Fibroblast of upper back skin (primary cell): ENCODE measurements at places on chromosomes 2 and 18.
A peak's percentile ranks its signal among the peaks of the same experiment; 100 is the strongest.

DNA sequence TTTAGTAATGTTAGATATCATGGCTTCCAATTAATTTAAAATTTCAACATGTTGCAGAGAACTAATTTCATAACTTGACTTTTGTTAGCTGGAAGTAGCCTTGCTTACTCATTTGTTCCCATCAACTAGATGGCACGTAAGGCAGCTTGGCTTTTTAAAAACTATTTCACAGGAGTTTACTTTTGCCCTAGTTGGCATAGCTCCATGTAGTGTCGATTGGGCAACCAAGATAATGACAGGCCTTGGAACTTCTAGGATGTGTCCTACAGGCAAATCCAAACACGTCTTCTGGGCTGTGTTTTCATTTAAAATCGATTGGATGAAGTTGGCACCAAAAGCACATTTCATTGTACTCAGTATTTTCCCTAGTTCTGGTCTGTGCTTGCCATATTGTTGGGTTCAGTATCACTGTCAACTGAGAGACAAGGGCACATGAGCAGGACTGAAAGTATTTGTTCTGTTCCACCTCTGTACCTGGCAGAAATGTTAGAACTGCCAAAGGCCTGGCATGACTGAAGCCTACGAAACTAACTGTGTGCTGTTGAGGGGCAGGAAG is 29.4 kb downstream of the HADHB start:
- DNase-seq: peak; percentile 56

- DNase-seq: no peak
Observed at GRCh38 chr2:207501802-207502576, 27.8 kb upstream of the CREB1 start.

DNA sequence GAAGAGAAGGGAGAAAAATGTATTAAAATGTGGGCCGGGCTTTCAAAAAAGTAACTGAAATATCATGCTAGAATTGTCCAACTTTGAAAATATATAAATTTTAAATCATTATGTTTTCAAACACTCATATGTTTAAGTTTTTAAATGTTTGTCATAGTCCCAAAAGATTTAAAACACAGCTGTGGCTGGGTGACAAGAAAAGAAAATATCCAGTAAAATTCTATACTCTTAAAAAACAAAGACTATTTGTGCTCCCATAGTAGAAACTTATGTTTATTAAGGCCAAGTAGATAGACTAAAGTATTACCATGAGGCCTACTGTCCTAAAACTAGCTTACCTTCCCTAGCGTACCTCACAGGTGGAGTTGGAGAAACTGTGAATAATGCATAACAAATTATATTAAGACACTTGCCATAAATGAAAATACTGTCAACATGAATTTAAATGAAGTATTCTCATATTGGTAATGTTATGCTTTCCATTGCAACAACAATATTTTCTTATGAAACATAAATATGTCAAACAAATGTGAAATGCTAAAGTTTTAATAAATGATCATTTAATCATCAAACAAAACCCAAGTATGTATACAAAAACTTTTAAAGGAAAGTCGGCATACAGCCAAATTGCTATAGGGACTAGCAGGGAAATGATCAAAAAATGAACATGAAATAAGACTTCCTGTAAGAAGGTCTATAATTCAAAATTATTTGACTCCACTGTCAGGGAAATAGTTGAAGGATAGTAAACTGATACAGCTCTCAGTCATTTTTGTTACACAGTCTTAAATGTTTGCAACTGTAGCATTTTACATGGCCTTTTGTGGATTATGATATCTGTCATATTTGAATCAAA is 13.4 kb downstream of the MEIS1 start:
- DNase-seq: no peak

- no peak for DNase-seq
Observed at GRCh38 chr2:143452817-143453451, 323.7 kb downstream of the ARHGAP15 start.

GRCh38 chr2:129922571-129923264 is 56.7 kb upstream of the RAB6C start:
- DNase-seq: no peak

DNA sequence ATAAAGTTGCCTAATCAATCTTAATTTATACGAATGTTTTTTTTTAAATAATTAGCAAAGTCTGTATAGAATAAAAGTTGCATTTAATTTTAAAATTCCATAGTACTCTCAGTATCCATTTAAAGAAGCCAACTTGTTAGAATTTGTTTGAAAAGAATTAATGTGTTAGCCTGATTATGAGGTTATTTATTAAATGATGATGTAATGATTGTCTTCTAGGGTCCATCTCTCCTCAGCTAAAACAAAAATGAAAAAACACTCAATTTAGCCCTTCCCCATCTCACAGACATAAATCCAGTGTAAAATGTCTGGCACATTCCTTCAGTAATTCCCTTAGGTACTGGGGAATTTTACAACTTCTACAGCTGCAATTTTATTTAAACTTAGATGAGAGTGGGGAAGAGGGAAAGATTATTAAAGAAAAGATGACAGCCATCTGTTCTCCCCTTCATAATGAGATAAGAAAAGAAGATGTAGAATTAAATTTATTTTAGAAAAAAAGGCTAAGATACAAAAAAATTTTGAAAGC is 68.6 kb downstream of the BARD1 start:
- DNase-seq: peak; percentile 35

GRCh38 chr2:178679891-178680290 is 127.3 kb downstream of the TTN start:
- DNase-seq: no peak

- peak; percentile 93 for DNase-seq
Observed at GRCh38 chr2:238518172-238518820, 91.6 kb downstream of the ASB1 start.

- DNase-seq: no peak
Observed at GRCh38 chr18:76752400-76752799, 70.0 kb upstream of the ZNF236 start.

DNA sequence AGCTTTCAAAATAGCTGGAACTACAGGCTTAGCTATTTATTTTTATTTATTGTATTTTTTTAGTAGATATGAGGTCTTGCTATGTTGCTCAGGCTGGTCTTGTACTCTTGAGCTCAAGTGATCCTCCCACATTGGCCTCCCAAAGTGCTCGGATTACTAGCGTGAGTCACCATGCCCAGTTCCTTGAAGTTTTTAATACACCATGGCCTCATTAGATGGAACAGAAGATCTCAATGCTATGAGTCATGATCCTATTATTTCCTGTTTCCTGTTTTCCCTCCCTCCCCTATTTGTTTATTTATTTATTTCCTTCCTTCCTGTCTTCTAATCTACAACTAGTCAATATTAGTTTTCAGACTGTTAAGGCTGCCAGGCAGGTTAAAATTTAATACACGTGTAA is 309.0 kb downstream of the CMPK2 start:
- DNase-seq: peak; percentile 53

DNA sequence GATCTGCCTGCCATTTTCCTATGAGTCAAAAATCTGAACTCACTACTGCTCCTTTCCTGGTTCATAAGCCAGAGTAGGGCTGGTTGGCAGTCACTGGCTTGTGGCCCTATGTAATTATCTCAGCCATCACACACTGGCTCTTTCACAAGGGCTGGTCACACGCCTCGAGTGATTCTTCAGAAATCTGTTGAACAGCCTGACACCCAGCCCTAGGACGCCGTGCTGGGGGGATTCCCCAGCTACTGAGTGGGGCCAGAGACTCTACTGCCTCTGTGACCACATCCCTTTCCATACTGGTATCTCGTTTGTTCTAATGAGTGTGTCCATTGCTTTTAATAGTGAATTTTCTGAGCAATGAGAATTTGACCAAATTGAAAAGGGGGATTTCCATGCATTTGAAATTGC is 45.8 kb upstream of the RBM44 start:
- no peak for DNase-seq

- no peak for DNase-seq
Observed at GRCh38 chr2:18232731-18233438, 327.6 kb downstream of the RDH14 start.

GRCh38 chr2:8676921-8677645 is 4.8 kb upstream of the ID2 start:
- DNase-seq: no peak

DNA sequence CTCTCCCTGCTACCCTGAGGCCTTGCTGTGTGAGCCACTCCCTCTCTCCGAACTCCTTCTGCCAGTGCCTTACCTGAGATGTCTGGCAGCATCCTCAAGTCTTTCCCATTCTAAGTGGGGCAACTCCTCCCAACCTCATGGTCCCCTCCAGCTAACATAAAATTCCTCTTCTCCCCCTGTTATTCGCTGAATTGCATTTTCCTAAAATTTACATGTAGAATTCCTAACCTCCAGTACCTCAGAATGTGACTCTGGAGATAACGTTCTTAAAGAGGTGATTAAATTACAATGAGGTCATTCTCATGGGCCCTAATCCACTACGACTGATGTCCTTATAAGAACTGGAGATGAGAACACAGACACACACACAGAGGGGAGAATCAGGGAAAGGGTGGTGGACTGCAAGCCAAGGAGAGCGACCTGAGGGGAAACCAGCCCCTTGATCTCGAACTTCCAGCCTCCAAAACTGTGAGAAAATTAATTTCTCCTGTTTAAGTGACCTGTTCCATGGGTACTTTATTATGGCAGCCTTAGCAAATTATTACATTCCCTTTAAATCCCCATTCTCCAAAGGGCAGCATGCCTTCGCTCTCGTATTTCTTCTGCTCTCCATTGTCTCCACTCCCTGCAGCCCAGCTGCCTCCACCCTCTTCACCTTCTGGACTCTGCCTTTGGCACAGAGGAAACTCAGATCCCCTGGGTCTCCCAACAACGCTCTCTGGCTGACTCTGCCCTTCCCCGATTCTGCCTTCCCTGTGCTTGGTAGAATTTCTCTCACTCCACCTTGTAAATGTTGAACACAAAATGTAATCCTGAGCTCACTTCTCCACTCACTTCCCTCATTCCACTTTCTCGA is 70.5 kb downstream of the TGIF1 start:
- no peak for DNase-seq

DNA sequence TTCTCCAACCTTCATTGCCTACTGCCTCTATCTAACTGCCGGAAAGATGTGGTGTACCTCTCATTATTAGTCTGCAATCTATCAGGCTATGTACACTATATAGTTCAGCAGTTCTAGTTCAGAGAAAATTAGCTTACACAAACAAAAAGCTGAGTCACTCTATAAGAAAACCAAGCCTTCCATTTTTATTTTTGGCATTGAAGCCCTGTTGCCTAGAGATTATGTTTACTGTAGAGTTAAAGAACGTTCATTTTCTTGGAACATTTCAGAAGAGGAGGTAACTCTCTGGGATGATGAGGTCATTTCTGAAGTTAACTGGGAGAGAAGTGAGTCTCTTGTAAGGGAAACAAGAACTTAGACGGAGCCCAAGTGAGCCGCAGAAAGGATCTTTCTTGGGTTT is 133.5 kb downstream of the FAM124B start:
- DNase-seq: peak; percentile 74

GRCh38 chr18:67276638-67277037 is 239.9 kb downstream of the DSEL start:
- DNase-seq: peak; percentile 9

- DNase-seq: peak; percentile 70
Observed at GRCh38 chr18:58249712-58250111, 205.7 kb downstream of the NEDD4L start.

DNA sequence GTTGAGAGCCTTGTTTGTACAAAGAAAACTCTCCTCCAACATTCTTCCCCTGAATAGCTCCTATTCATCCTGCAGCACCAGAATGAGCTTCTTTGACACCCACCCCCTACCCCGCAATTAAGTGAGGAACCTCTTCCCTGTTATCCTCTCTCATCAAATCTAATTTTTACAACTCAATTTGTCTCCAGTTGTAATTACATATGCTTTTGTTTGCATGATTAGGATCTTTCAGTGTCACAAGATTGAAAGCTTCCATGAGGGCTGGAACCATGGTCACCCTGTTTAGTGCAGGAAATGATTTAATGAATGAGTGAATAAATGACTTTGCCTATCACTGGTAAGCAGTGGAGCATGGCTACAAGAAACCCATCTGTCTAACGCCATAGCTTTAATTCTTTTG is 334.6 kb upstream of the KLHL29 start:
- DNase-seq: no peak

DNA sequence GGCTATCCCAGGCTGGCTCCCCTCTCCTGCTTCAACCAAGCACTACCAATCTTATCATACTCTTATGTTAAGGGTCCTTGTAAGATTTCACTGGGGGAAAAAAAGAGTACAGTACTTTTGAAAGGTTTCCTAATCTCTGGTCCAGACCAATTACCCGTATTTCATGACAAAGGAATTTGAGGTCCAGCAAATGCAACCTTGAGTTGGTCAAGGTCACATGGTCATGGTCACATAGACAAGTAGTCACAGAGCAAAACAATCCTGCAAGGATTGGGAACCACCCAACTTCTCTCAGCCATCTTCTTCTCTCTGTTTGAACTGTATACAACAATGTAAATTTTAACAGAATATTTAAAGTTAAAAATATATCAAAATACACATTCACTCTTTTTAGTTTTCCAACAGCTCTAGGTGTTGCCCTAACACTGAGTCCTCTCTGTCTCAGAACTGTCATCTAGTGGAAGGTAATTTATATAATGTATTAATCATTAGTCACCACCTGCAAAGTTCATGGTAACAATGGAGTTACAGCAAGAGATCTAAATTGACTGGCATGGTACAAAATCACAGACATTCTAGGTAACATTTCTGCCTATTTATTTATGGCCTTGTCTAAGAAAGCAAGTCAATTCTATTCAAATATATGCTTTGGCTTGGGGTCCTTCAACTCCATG is 21.5 kb downstream of the DTNB start:
- no peak for DNase-seq

- no peak for DNase-seq
Observed at GRCh38 chr2:71468279-71469015, 15.1 kb downstream of the DYSF start.

DNA sequence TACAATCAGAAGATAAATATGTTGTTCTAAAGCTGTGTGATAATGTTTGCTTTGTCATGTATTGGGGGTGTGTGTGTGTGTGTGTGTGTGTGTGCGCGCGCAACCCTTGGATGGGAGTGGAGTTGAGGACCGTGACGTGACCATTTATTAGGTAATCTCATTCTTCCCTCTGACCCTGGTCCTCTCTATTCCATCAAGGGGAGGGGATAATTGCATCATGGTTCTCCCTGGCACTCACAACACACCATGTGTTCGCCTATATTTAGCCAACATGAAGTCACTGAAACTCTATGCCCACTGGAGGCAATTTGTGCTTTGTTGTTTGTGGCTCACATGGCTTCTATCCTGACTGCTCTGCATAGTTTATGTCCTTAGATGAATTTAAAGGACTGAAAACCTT is 79.8 kb upstream of the LRPPRC start:
- DNase-seq: no peak

GRCh38 chr2:28239207-28239606 is 153.5 kb upstream of the FOSL2 start:
- DNase-seq: no peak
